Mucosa of gallbladder (tissue), 1 donor: ENCODE measurements at places on chromosomes 11 and 22.
A peak's percentile ranks its signal among the peaks of the same experiment; 100 is the strongest.

DNA sequence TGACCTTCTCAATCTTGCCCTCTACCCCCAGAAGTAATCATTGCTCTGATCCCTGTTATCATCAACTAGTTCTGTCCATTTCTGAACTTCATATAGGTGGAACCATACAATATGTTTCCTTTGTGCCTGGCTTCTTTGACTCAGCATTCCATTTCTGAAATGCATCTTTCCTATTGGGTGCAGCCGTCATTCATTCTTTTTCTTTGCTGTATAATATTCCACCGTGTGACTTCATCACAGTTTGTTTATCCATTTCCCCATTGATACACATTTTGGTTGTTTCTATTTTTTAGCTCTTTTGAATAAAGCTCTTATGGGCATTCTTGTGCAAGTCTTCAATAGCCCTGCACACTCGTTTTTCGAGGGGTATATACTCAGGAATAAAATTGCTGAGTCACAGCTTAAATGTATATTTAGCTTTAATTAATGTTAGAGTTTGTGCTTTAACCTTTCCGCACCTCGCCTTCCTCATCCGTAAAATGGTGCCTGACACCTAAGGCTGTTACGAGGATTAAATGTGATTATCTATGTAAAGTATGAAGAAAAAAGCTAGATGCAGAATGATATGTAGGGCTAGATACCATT lies 491.6 kb downstream of the MIAT start:
- no peak for DNase-seq

- peak; percentile 69 for DNase-seq
Measured at GRCh38 chr11:554428-555226, 5.9 kb downstream of the LMNTD2 start.

GRCh38 chr22:43467216-43467940 lies 55.6 kb downstream of the MPPED1 start:
- no peak for DNase-seq

- peak; percentile 69 for DNase-seq
Measured at GRCh38 chr11:2444821-2445745, at the start of gene KCNQ1. KCNQ1 (plus strand) TSS chr11:2445008; CDS start chr11:2445099, 91 bp downstream.

DNA sequence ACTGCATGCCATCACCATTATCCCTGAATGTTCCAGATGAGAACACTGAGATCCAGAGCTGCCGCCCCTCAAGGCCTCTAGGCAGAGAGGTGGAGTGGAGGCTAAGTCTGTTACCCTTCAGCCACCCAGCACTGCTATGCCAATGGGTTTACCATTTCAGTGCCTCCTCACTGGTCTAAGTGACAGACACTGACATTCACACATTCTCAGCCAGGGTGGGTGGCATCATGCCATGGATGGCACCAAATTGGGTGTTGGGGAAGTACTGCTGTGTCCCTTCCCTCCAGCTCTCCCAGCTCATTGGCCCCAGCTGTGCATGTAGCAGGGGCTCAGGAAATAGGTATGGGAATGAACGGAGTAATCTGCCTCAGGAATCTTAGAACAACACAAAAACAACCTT lies 96.8 kb upstream of the PLET1 start:
- DNase-seq: no peak

DNA sequence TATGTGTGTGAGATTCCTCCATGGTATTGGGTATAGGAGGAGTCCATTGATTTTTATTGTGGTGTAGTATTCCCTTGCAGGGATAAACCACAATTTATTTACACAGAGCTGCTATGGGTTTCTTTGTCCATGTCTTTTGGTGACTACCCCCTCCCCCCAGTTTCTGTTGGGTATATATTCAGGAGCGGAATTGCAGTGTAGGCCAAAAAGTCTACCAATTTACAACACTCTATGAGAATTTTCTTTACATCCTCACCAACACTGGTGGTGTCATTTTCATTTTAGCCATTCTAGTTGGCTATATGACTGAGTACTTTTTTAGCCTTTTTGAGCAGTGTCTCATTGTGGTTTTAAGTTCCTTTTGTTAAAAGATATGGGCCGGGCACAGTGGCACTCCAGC lies 55.2 kb upstream of the ATXN10 start:
- DNase-seq: no peak
